ENCODE measurements at places on chromosomes 6 and 20. TPM values are rescaled to one million over a fixed set of nuclear protein-coding genes. Genes with fewer than 3 reads are reported as not detected.

GRCh38 chr6:169112483-169113320 is 140.9 kb downstream of the THBS2 start:
- DNase-seq: no peak

GRCh38 chr6:139521338-139521737 is 146.9 kb upstream of the CITED2 start:
- no peak for DNase-seq

SUPT3H gene
- 17.3 TPM for total RNA-seq

DNA sequence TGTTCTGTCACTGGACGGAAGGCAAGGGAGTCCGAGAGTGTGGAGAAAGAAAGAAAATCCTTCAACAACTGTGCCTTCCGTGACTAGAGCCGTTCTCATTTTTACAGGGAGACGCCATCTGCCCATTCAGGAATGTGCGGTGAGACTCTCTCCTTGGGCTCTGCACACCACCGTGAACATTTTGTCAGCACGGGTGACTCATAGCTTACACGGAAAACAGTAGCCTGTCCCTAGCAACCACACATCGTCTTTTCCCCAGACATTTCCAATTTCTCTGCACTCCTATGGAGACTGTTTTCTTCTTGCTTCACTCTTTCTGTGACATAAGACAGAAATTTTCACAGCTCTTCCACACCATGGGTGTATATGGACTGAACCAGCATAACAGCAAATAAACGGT is 55.1 kb downstream of the TBXT start:
- no peak for DNase-seq

DNA sequence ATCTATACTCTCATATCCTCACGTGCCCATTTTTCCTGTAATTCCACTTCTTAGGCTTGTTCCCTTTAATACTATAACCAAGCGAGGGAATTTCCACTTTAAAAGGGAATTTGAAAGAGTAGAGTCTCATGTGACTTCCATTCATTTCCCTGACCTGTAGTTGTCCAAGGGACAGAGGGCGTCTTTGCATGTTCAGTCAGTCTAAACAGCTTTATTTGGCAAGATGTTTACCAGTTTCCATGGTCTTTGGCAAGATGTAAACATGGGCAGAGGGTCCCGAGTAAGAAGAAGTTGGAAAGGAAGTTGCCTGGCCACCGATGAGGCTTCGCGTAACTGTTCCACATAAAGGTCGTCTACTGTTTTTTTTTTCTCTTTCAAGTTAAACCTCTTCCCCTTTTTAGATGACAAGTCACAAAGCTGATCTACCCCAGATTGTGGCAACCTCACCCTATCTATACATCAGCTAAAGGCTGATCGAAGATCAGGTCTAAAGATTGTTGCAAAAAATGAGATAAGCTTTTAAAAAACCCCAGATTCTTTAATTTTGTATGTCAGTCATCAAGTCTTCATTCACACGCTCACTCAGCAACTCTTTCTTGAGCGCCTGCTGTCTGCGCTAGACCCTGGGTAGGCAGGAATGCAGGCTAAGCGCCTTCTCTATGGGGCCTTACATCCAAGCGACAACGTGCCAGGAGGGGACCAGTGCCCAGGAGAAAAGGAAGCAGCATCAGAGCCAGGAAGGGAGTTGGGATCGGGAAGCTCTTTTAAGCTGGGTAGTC is 31.7 kb upstream of the CCR6 start:
- peak; percentile 75 for DNase-seq

DNA sequence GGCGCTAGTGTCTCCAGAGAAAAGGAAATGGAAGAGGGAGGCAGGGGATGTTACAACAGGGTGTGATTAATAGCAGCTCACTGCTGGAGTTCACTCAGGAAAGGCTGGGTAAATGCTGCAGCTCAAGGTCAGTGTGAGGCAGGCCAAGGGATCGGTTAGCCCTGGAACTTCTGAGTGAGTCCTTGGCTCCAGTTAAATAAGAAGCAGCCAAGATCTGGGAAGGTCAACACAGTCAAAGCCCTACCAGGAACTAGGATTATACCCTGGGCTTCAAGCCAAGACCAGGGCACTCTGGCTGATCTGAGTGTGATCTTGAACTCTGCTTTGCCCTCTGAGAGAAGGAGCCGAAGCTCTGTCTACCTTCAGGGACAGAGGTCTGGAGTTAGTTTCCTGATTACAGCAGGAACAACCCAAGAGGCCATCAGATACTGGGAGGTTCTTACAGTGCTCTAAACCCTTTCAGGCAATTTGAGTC is 44.3 kb downstream of the TPD52L1 start:
- DNase-seq: peak; percentile 16

CHRNA4 gene
- not detected for total RNA-seq

- no peak for DNase-seq
Measured at GRCh38 chr6:169222126-169222525, 31.5 kb downstream of the THBS2 start.

GRCh38 chr6:33091957-33092356 is 16.2 kb downstream of the HLA-DPB1 start:
- DNase-seq: peak; percentile 79

GRCh38 chr6:167653561-167653960 is 173.2 kb upstream of the AFDN start:
- peak; percentile 18 for DNase-seq

DNA sequence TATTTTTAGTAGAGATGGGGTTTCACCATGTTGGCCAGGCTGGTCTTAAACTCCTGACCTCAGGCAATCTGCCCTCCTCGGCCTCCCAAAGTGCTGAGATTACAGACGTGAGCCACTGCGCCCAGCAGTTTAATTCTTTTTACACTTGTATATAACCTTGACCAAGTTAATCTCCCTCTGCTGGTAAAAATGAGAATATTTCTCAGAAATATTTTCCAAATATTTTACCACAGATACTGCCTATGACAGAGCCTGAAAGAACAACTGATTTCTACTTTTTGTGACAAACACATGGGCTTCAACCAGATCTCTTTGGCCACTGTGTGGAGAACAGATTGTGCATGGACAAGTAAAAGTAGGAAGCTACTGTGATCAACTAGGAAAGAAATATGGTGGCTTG is 21.2 kb upstream of the NHSL1 start:
- DNase-seq: no peak

GRCh38 chr20:58778760-58779159 is 71.9 kb downstream of the GNAS-AS1 start:
- DNase-seq: no peak

SNAP25 gene
- total RNA-seq: not detected

GRCh38 chr20:51542571-51543421 is at the start of gene NFATC2:
Gene NFATC2 (minus strand): TSS chr20:51542719. CDS start chr20:51542499, 220 bp downstream.
- DNase-seq: peak; percentile 81

TSPO2 gene
- total RNA-seq: not detected

DNA sequence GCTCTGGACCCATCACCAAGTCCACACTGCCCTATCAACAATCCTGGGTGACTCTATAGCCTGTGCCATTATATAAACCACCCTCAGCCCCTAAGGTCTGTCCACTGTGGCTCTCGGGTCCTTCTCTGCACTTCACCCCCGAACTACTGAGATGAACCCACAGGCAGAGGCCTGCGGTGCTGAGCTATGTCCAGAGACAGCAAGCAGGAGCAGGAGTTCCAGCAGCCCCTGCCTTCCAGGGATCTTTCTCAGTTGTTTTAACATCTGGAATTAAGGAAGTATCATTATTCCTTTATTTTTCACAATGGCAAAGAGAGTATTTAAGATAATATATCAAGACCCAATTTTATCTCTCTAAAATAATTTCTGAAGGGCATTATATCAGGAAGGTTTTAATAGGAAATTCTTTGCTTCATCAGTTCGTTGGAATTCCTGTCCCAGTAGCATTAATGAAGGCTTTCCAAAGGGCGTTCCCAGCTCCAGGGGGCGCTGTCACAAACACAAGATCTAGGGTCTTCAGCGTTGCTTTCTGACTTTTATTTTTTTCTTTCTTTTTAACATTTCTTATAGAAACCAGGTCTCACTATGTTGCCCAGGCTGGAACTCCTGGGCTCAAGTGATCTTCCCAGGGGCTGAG is 27.3 kb downstream of the RRBP1 start:
- DNase-seq: peak; percentile 53

AURKA gene
- 6.6 TPM for total RNA-seq

DNA sequence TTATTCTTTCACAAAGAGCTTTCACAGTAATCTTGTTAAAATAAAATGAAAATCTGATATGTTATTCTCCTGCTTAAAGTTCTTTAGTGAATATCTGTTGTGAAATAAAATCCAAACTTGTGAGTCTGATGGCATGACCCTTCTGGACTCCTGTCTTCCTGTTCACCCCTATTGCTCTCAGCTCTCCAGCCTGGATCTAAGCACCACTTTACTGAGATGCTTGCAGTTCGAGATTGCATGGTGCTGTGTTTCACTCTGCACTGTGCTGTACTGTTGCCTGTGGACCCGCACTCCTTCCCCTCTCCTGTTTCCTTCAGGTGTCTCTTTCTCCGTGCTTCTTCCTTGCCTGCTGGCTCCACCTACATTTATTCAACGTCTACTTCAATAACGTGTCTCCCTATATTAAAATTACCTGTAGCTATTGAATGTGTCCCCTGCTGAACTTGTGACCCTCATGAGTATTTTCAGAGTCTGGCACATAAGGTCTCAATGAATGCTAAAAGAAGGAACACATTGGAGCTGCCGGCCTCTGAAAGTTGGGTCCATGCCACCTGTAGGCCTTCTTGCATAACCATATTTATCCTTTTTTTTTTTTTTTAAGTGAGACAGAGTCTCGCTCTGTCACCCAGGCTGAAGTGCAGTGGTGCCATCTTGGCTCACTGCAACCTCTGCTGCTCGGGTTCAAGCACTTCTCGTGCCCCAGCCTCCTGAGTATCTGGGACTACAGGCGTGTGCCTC is 100.1 kb downstream of the ARID1B start:
- no peak for DNase-seq

DNA sequence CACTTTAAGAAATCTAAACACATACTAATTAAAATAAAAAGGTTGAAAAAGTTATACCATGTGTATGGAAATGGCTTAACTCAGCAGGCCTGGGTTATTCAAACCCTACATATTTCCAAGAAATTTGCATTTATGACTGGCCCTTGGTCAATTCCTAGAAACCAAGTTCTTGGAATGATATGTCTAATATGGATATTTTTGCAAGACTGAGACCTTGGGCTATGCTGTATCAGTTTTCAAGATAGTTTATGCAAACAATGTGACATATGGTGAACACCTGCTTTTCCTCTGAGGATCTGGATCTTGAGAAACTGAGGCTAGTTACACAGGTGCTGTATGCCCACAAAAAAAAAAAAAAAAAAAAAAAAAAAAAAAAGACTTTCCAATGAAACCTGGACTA is 536.9 kb upstream of the HS3ST5 start:
- no peak for DNase-seq

GRCh38 chr6:62999796-63000195 is 211.5 kb upstream of the FKBP1C start:
- DNase-seq: no peak

GRCh38 chr6:40735121-40735520 is 148.0 kb upstream of the LRFN2 start:
- no peak for DNase-seq

DNA sequence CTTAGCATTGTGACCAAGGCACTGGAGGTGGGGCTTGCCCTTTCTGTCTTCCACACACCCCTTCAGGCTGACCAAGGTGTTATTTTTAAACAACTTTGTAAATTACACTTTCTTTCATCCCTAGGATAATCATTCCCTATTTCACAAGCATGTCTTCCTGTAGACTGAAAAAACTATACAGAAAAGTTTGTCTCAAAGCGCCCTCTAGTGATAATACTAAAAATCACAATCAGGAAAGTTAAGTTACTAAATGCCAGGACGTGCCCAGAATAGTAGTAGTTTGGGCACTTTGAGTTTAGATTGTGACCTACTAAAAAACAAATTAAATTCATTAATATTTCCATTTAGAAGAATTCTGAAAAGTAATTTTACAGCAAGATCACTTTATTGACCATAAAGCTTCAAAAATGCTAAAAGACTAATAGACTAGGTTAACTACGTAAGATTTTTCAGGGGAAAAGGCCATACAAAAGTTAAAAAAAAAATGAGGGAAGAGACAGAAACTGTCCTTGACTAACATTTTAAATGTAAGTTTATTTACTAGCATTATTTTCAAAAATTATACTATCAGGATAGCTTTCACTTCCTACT is 123.3 kb upstream of the DUSP22 start:
- DNase-seq: no peak

GHRH gene
- total RNA-seq: not detected

DNA sequence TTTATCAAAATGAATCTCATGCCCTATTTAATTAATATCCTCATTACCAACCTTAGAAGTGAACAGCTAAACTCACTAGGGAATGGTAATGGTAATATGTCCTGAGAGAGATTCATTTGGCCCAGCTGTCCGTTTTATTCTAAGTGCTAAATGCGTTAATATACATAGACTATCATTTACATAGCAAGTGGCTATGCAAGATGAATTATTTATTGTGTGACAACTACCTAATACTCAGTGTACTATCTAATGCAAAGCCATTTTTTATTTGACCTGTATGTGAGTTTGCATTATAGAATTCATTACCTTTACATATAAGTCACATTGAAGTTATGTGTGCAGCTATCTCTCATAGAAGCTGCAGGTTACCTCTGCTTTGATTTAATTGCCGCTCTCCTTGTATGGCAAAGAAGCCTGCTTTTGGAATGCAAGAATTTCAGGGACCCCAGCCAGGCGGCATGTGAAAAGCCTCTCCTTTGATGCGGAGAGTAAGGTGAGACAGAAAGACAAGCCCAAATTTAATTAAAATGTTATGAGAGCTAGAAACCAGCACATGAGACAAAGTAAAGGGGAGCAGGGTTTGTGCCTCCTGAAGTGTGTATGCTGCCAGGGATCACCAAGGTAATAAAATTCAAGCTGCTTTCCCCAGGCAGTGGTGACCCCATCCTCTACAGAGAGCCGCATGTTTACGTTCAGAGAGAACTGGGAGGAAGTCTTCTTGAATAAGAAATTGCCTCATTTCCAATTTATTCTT is 693.0 kb upstream of the MAP3K7 start:
- no peak for DNase-seq

BPIFB1 gene
- not detected for total RNA-seq

C6orf58 gene
- total RNA-seq: not detected

DNA sequence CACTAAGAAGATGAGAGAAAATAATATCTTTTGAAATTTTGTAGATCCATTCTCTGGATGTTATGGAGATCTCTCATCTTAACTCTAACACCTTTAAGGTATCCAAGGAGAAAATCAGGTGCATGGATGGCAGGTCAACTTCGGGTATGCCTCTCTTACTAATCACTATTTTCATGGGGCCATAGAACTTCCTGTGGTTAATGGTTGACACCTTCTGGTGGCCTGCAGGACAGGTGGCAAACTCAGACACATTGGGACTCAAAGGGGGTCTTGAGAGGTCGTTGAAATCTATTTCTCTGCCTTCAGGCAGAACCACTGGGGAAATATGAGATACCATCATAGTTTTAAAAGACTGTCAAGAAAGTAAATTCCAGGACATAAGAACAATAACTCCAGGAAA is 76.5 kb downstream of the ADAT2 start:
- no peak for DNase-seq

DNA sequence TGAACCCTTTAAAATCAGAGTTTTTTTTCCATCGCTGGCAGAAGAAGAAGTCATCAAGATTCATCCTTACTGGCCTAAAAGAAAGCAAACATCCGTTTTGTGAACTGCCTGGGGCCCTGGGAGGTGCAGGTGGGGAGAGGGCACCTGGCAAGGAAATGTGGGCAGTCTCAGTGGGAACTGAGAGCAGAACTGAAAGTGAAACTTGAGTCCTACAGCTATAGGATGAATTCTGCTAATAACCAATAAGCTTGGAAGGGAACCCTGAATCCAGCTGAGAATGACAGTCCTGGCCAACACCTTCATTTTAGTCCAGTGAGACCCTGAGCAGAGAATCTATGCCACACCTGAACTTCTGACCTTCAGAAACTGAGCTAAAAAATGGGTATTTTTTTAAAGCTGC is 130.1 kb upstream of the ASCC3 start:
- DNase-seq: peak; percentile 55

Data from Peyer's patch (tissue), 4 donors.